Activated CD4-positive, alpha-beta T cell treated with anti-CD3 and anti-CD28 coated beads for 36 hours (primary cell): ENCODE measurements at places on chromosomes 16 and 17. TPM values are rescaled to one million over a fixed set of nuclear protein-coding genes. Genes with fewer than 3 reads are reported as not detected.

Gene CHST5
- total RNA-seq = 0.41 TPM

Gene SPATA32
- total RNA-seq = 0.21 TPM

Gene UMOD
- total RNA-seq = not detected

Gene KRT9
- total RNA-seq = not detected

Gene SCRN2
- 25.2 TPM for total RNA-seq

Gene OR1E1
- total RNA-seq = not detected

Gene TOX3
- total RNA-seq = not detected

Gene FBXW10B
- 0.83 TPM for total RNA-seq

Gene SLC16A11
- 1.5 TPM for total RNA-seq

Gene TMEM238L
- not detected for total RNA-seq

Gene PRDM7
- not detected for total RNA-seq

Gene GSG1L
- total RNA-seq = not detected

Gene ZPBP2
- 0.34 TPM for total RNA-seq

Gene SLC6A2
- not detected for total RNA-seq

Gene TAT
- total RNA-seq = not detected
